ENCODE measurements at places on chromosomes 1 and 21. TPM values are rescaled to one million over a fixed set of nuclear protein-coding genes. Genes with fewer than 3 reads are reported as not detected.

- no peak for DNase-seq
- H3K27me3 ChIP-seq, result no peaks in the 10 kb centered on the region
- no peak overlapping the region for H3K4me3 ChIP-seq
Measured at GRCh38 chr1:220572416-220572815, 44.5 kb downstream of the MARK1 start.

GRCh38 chr21:29429218-29429617 is 130.5 kb downstream of the BACH1 start:
- H3K27ac ChIP-seq, result no peak overlapping the region
- H3K4me1 ChIP-seq, result peaks cover 7% of the 10 kb centered on the region
- H3K27me3 ChIP-seq, result no peaks in the 10 kb centered on the region
- H3K4me3 ChIP-seq, result no peak overlapping the region
- DNase-seq, result no peak

- H3K27ac ChIP-seq, result no peak overlapping the region
- DNase-seq, result no peak
- H3K27me3 ChIP-seq, result no peaks in the 10 kb centered on the region
Measured at GRCh38 chr1:11377954-11378353, 101.0 kb upstream of the DISP3 start.

DNA sequence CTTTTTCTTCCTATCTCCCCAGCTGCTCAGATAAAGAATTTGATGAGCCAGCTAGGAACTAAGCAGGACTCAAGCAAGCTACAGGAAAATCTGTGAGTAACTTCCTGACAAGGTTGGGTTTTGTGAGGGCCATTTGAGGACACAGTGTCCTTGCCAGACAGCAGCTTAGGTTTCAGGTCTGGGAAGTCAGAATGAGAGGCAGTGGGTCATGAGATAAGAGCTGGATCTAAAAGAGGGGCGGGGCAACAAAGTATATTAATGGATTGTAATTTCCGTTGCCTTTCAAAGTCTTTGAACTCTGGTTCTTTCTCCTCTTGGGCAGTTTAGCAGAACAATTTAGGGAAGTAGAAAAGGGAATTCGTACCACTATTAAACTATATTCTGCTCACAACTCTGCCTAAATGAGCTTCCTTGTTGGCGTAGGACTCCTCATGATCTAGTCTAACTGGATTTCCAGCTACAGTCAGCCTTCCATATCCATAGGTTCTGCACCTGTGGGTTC is 16.6 kb downstream of the STX12 start:
- peaks cover 2% of the 10 kb centered on the region for H3K36me3 ChIP-seq
- DNase-seq, result no peak
- no peak overlapping the region for H3K4me3 ChIP-seq
- H3K27me3 ChIP-seq, result no peaks in the 10 kb centered on the region
- peaks cover 6% of the 10 kb centered on the region for H3K4me1 ChIP-seq

DNA sequence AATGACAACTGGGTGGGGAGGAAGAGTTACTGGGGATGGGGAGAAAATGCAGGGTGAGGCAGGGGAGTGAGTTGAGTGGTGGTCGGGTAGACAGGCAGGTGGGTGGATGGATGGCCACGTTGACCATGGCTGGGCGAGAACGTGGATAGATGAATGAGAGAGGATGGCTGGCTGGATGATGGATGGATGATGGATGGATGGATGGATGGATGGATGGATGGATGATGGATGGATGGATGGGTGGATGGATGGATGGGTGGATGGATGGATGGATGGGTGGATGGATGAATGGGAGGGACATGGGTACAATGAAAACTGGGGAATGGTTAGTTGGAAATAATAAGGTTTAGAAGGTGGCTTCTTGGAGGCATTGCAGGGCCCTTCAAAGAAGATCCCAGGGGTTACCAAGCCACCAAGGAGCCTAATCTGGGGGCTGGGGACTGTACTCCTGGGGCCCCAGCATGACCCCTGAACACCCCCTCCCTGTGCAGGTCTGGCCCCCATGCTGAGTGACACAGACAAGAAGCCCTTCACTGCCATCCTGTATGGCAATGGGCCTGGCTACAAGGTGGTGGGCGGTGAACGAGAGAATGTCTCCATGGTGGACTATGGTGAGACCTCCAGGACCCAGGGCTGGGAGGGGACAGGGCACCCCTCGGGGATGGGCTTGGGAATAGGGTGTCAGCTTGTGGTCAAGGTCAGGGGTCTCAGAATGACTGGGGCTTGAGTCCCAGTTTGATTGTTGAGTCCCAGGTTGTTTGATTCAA is 67.0 kb downstream of the ALPL start:
- no peak overlapping the region for H3K4me3 ChIP-seq
- H3K4me1 ChIP-seq, result no peaks in the 10 kb centered on the region
- DNase-seq, result no peak
- no peaks in the 10 kb centered on the region for H3K36me3 ChIP-seq
- H3K27me3 ChIP-seq, result peaks cover 11% of the 10 kb centered on the region

GRCh38 chr1:213582976-213583567 is 404.7 kb upstream of the PROX1 start:
- H3K36me3 ChIP-seq, result no peaks in the 10 kb centered on the region
- no peak overlapping the region for H3K4me3 ChIP-seq
- no peaks in the 10 kb centered on the region for H3K27me3 ChIP-seq
- no peak overlapping the region for H3K27ac ChIP-seq
- no peak for DNase-seq

DNA sequence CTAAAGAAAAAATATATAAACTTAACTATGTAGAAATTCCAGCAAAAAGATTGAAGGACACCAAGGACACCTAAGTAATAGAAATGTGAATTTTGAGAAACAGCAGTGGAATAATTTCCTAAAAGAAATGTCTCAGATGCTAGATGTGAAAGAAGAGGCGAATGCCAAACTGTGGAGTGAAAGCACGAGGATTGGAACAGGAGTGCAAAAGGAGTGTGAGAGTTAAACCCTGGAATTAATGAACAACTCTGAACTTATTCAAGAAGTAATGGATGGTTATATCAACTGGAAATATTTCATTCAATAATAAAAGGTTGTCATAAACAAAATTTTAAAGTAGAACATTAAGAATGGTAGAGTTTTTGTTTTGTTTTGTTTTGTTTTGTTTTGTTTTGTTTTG is 78.5 kb upstream of the SGIP1 start:
- H3K27ac ChIP-seq, result no peak overlapping the region
- H3K36me3 ChIP-seq, result peaks cover 3% of the 10 kb centered on the region
- no peaks in the 10 kb centered on the region for H3K27me3 ChIP-seq
- no peak for DNase-seq
- H3K4me1 ChIP-seq, result no peaks in the 10 kb centered on the region
- H3K4me3 ChIP-seq, result no peak overlapping the region

DNA sequence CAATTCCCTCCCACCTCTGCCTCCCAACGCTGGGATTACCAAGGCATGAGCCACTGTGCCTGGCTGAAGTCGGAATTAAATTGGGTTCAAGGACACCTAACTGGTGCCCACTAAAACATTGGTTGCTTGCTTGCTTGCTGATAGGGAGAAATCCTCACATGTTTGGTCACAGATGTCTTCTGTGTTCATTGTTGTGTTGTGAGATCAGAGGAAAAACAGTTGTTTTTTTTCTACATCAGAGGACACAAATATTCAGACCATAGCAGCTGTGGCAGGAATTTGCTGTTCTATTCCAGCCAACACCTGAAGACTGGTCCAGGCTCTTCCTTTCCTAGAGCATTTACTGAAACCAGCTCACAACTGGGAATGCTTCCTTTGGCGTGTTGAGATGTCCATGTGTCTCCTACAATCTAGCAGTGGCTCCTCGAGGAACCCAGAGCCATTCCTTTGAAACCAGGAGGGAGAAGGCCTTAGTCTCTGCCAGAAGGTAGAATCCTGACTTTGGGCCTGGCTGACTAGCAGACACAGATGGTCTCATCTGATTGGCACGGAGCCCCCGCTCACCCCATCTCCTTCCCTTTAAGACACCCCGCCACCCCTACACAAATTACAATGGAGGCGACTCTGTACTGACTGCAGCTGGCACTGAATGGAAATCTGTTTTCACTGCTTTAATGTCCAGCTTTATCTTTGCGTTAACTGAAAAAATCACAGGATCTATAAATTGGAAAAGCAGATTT is 24.3 kb upstream of the TRIM17 start:
- DNase-seq, result no peak
- H3K36me3 ChIP-seq, result no peaks in the 10 kb centered on the region
- H3K4me1 ChIP-seq, result peaks cover 11% of the 10 kb centered on the region
- no peak overlapping the region for H3K4me3 ChIP-seq
- peaks cover 47% of the 10 kb centered on the region for H3K27me3 ChIP-seq

DNA sequence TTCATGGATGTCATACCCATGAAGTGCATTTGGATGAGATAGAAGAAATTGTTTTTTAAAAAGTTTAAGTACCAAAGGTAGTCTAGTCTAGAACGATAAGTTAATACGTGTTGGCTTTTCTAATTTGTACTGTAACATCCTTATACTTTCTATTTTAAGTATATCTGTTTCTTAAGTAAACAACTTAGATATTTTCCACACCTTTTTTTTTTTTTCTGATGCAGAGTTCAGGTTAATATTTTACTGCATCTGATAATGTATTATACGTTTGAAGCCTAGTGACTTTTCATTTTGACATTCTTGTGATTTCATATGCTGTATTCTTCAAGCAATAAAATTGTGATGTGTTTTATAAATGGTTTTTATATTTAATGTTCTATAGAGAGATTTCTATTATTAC is 16.5 kb downstream of the DR1 start:
- no peak overlapping the region for H3K4me3 ChIP-seq
- DNase-seq, result no peak
- no peak overlapping the region for H3K27ac ChIP-seq
- H3K27me3 ChIP-seq, result no peaks in the 10 kb centered on the region
- H3K4me1 ChIP-seq, result peaks cover 40% of the 10 kb centered on the region
- H3K36me3 ChIP-seq, result peaks cover 43% of the 10 kb centered on the region

- H3K27me3 ChIP-seq, result no peaks in the 10 kb centered on the region
- no peak for DNase-seq
- peaks cover 11% of the 10 kb centered on the region for H3K36me3 ChIP-seq
Measured at GRCh38 chr1:6596886-6597776, 5.5 kb downstream of the KLHL21 start.

DNA sequence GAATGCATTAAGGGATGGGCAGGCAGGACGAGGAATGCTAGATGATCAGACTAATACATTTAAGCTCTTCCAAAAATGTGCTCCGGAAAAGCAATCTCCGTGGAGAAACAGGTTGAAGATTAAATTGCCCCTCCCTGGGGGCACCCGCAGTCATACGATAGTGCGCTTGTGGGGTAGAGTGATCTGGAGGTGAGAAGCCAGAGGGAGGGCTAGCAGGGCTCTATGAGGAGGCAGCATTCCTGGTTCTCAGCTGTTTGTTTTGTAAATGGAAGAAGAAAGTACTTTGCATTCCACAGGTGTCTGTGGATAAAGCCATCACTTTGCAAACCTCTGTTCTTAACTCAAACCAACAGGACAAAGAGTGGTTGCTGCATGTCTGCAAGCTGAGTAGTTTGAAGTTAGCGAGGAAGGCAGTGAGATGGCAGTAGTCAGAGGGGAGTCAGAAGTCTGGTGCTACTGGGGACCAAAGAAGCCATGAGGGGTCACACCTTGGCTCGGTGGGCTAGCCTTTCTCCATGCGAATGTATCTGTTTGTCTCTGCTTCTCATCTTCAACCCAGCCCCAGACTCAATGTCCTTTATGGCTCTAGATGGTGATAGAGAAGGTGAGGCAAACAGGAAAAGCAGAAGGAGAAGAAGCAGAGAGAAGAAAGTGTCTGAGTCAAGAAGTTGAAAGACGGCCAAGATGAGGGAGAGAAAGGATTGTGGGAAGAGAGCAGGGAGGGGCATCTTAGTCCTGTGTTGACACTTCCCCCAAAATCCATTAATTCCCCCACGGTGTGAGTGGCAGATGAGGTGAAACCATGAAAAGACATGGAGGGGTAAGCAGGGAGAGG is 65.2 kb upstream of the GJA8 start:
- peaks cover 25% of the 10 kb centered on the region for H3K27me3 ChIP-seq
- DNase-seq, result no peak
- H3K4me1 ChIP-seq, result no peaks in the 10 kb centered on the region
- no peaks in the 10 kb centered on the region for H3K36me3 ChIP-seq

GRCh38 chr1:110927484-110928075 is 36.1 kb downstream of the LRIF1 start:
- DNase-seq, result no peak
- H3K36me3 ChIP-seq, result peaks cover 19% of the 10 kb centered on the region
- H3K27ac ChIP-seq, result no peak overlapping the region

The C2CD4D gene
- total RNA-seq, result 4.4 TPM

The FBLIM1 gene
- not detected for total RNA-seq

The CLDN17 gene
- not detected for total RNA-seq

The GBP2 gene
- 356 TPM for total RNA-seq

The ARHGAP30 gene
- 192 TPM for total RNA-seq

The NKAIN1 gene
- not detected for total RNA-seq

Measured in activated T-cell treated with anti-CD3 and anti-CD28 coated beads, Interleukin-2, amount 50 U/mL, for 72 hours (primary cell).